Femur (tissue), 1 donor: ENCODE measurements at places on chromosomes 11 and 22.
A peak's percentile ranks its signal among the peaks of the same experiment; 100 is the strongest.

GRCh38 chr11:117214404-117215110 lies 15.4 kb downstream of the TAGLN start:
- DNase-seq, result no peak

- DNase-seq, result no peak
Observed at GRCh38 chr11:71248251-71248570, 4.2 kb downstream of the SHANK2 start.

- peak; percentile 24 for DNase-seq
Observed at GRCh38 chr11:77512092-77512491, 38.2 kb upstream of the PAK1 start.

DNA sequence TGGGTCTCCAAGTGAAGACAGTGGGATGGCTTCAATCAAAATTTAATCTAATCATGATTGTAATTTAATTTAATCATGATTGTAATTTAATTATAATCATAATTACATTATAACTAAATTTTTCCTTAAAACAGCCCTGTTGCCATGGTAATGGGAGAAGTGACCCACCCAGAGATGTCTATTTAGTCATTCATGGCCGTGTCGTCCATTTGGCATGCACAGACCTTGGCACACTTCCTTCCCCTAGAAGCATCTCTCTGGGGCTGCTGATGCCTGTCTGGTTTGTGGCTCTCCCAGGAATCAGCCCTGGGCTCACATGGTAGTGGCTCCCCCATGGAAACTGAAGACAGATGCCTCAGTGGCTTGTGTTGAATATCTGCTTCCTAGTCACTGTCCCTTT lies 27.0 kb downstream of the P4HA3 start:
- no peak for DNase-seq

- DNase-seq, result no peak
Observed at GRCh38 chr11:28966951-28967350, 858.8 kb downstream of the METTL15 start.

DNA sequence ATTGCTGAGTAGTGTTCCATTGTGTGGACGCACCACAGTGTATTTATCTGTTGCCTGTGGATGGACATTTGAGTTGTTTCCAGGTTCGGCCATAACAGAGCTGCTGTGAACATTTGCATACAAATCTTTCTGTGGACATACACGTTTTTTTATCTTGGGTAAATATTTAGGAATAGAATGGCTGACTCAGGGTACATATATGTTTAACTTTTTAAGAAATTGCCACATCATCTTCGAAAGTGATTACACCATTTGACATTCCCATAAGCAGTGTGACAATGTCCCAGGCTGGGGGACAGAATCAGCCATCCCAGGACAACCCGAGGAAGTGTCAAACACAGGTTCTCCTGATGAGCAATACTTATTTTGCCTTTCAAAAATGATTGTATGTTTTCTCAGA lies 87.9 kb downstream of the OSBP2 start:
- no peak for DNase-seq

DNA sequence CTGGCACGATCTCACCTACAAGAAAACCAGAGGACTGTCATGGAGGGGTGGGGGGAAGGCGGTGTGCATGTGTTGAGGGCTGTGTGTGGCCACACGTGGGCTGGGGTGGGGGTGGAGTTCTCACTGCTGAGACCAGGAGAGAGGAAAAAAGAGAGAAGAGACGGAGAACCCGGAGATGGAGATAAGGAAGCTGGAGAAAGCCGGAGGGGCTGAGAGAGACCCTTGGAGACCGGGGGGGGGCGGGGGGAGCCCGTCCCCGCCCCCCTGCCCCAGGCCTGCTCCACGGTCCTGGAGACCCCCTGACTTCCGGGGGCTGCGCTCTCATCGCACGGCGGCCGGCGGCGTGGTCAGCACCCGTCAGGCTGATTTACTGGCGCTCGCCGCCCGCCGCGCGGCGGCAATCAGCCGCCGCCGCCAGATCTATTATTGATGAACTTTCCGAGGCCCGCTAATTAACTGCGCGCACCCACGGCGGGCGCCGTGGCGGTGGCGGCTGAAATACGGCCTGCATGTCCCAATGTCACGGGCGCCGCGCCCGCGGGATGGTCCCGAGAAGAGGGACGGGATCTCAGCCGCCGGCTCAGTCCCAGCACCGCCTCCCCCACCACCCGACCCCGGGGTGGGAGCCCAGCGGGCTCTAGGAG lies 187.4 kb downstream of the MN1 start:
- DNase-seq, result no peak

DNA sequence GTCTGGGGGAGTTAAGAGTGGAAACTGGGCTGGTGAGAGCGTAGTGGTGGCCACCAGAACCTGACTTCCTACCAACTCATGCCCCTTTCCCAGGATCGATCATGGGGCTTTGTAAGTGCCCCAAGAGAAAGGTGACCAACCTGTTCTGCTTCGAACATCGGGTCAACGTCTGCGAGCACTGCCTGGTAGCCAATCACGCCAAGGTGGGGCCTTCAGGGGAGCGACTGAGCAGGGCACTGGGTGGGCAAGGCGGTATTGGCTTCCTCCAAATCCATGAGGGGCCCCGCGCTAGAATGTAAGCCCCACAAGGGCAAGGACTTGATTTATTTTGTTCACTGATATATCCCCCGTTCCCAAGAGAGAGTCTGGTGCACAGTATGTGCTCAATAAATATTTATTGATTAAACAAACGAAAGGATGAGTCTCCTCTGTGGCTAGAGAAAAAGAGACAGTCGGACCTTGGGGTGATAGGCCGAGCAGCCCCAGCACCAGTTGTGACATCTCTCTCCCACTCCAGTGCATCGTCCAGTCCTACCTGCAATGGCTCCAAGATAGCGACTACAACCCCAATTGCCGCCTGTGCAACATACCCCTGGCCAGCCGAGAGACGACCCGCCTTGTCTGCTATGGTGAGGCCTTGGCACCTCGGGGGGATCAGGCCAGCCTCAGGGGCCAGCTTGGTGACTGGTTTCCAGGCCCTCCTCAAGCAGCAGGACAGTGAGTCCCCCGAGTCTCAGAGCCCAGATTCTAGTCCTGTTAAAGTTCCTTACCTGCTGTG lies 765 bp downstream of the ZFPL1 start:
- no peak for DNase-seq

GRCh38 chr11:120268686-120269085 lies 28.7 kb downstream of the POU2F3 start:
- DNase-seq, result no peak

- no peak for DNase-seq
Observed at GRCh38 chr11:123391646-123392348, 38.3 kb upstream of the GRAMD1B start.

- no peak for DNase-seq
Observed at GRCh38 chr11:95293116-95293515, 62.1 kb upstream of the SESN3 start.

GRCh38 chr11:82987997-82988396 lies 83.7 kb downstream of the RAB30 start:
- DNase-seq, result no peak

DNA sequence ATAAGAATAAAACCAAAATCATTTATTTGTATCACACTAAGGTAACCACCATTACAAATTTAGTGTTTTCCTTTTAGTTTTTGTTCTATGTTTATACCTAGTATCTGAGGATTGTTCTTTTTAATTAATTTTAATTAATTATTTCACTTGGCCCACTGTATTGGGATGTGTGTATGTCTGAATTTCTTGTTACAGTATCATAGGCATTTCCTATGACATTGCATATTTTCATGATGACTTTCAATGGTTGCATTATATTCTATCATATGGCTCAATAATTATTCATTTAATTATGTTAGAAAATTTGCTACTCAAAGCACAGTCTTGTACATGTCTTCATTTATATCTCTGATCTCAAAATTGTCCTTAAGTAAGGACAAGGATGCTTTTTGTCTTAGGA lies 41.0 kb downstream of the C11orf71 start:
- DNase-seq, result no peak

- DNase-seq, result no peak
Observed at GRCh38 chr11:116828632-116829524, 829 bp upstream of the APOC3 start.

GRCh38 chr11:44659641-44660040 lies 67.1 kb upstream of the TSPAN18 start:
- peak; percentile 36 for DNase-seq

DNA sequence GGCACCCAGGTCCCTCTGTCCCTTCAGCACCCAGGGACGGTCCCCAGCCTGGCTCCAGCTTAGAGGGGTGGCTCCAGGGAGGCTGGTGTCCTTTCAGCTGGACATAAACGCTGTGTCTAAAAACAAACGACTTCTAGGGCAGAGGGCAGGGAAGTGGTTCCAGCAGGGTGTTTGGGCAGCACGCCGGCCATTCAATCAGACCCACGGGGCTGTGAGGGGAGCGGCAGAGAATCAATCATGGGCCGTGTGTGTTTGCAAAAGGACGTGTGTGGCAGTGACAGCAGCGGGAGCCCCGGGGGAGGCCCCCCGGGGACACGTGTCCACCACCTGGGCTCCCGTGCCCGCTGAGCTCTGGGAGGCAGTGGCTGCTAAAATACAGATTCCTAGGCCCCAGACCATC lies 127.7 kb downstream of the MN1 start:
- no peak for DNase-seq

- no peak for DNase-seq
Observed at GRCh38 chr11:6387811-6388599, 2.3 kb upstream of the SMPD1 start.

GRCh38 chr11:110182886-110183285 lies 89.7 kb downstream of the ZC3H12C start:
- DNase-seq, result no peak

DNA sequence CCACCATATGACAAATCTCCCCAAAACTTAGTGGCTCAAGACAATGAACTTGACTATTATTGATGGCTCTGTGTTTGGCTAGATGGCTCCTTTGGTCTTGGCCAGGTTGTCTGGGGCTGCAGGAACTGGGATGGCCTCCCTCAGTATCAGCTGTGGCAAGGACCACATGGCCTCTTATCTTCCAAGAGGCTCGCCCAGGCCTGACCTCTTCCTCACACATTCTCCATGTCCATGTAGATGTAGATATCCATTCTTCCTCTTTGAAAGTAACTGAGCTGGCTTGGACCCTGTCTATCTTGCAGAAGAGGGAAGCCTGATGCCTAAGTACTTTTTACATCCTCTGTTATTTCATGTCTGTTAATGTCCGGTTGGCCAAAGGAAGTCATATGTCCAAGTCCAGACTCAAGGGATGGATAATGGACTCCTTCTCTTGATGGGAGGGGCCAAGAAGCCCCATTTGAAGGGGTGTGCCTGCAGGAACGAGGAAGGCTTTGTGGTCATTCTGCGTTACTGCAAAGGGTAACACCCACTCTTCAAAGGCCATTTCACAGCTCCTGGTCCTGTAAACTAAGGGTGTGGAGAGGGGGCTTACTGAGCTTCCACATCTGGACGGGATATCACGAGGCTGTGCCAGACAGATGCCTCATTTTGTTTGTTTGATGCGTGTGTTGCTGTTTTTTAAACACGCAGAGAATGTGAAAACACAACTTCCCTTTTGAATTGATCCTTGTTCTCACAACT lies 87.1 kb downstream of the GRIK4 start:
- no peak for DNase-seq

GRCh38 chr11:36352922-36353321 lies 56.8 kb downstream of the PRR5L start:
- no peak for DNase-seq

DNA sequence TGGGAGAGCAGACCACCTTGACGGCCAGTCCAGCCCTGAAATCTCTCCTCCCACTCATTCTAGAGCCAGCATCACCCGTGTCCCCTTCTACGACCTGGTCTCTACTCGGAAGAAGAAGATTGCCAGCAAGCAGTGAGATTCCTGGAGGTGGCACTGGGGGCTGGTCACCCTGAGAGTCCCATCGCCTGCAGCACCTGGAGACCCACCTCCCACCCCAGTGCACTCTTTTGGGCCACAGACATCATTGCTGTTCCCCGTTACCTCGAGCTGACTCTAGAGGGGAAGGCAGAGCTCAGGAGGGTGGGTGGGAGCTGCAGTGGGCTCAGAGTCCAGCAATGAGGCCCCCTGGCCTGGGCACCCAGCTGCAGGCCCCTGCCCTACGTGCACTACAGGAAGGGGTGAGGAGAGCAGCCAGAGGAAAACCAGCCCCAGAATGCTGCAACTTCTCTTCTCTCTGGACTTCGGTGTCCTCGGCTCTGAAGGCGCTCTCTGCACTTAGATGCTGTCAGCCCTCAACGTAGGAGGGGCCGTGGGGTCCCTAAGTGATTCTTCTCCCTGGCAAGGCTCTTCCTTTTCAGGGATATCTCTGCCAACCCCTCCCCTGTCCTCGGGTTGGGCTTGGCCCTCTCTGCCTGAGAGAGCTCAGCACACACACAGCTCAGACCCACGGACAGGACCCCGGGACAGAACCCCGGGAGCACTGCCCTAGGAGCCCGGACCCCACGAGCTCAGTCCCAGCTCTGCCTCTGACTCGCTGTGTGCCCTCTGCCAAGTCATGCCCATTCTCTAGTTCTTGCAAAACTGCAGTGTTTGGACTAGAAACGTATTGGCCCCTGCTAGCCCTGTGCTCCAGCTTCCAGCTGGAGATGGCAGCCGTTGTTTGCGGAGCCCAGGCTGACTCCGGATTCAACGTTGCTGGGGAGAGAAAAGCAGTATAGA lies 31.3 kb downstream of the CYTH4 start:
- no peak for DNase-seq

GRCh38 chr22:20591295-20591645 lies 83.9 kb downstream of the MED15 start:
- no peak for DNase-seq

GRCh38 chr11:13965337-13965736 lies 2.8 kb downstream of the SPON1 start:
- DNase-seq, result no peak

GRCh38 chr11:120126620-120127019 lies 11.3 kb downstream of the TRIM29 start:
- DNase-seq, result no peak

DNA sequence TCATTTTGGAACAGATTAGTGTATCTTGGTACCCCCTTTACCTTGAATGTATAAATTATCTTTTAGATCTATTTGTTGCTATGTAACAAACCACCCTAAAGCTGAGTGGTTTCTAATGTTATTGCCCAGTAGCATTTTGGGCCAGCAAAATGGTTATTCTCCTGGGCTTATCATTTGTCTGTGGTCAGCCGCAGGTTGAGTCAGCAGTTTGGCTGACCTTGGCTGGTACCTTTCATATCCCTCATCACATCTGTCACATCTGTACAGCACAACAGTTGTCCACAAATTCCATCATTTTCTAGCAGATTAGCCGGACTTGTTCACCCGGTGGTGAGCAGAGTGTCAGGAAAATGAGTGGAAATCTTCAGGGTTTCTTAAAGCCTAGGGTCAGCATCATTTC lies 588.5 kb upstream of the ARHGAP42 start:
- no peak for DNase-seq
